Activated T-helper 17 cell treated with anti-CD3 and anti-CD28 coated beads, Interleukin-2, amount 50 U/mL, for 72 hours (primary cell): ENCODE measurements at places on chromosomes 13 and 19. TPM values are rescaled to one million over a fixed set of nuclear protein-coding genes. Genes with fewer than 3 reads are reported as not detected.

FUZ gene
- 15.5 TPM for total RNA-seq

DNA sequence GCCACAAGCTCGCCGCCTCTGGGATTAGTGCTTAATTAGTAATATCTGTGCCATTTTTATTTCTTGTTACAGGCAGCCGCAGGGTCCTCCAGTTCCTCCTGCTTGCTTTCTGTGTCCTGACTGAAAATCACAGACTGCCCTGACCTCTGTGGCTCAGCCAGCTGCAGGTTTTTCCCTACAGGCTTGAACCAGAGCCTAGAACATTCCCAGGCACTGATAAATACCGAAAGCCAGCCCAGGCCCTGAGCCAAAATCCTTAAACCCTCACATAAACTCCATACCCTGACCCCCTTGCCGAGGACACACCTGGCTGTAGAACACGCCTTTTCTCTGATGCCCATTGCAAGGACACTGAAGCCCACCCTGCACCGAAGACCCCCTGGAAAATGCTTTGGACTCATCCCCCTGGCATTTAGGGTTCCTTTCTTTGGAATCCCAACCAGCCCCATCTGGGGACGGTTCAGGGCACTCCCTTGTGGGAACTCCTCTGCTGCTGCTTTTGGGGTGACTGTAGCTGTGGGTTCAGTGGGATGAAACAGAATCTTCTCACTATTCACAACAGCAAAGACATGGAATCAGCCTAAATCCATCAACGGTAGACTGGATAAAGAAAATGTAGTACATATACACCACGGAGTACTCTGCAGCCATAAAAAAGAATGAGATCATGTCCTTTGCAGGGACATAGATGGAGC lies 15.5 kb downstream of the DPP9 start:
- ATAC-seq, result no peak

ZNF575 gene
- total RNA-seq, result 1.7 TPM

GRCh38 chr13:106087201-106087600 lies 448.3 kb downstream of the EFNB2 start:
- no peak for ATAC-seq

DNA sequence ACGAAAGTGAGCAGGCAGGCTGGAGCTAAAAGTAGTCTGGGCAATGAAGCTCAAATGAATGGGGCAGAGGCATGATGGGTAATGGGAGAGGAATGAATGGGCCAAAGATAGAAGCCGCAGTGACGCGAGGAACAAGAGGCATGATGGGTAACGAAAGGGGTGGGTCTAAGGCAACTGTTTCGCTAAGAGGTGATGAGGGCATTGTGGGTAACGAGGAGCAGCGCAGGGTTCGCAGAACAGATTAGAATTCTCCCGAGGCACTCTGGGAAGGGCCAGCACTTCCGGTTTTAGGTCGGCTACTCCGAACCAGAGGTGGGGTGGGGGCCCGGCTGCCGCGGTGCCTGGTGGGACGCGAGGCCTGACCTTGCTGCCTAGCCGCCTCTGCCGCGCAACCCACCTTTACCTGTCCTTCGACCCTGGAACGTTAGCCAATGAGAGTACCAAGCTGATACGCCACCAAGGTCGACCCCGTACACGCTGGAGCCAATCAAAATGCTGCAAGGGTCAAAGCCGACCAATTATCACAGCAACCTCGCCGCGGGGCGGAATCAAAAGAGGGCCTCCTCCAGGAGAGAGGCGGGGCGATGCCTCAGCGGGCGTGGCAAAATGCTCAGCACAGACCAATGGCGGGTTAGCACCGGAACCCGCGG lies 563 bp upstream of the TOMM40 start:
- ATAC-seq, result peak; percentile 87
